ENCODE measurements at places on chromosomes 13 and 19.
A peak's percentile ranks its signal among the peaks of the same experiment; 100 is the strongest.

GRCh38 chr19:1624458-1624857 is 19.2 kb upstream of the UQCR11 start:
- DNase-seq: peak; percentile 42

GRCh38 chr13:111327730-111328573 is 7.5 kb downstream of the TEX29 start:
- DNase-seq: no peak

- no peak for DNase-seq
These were observed 10.1 kb downstream of the BCL3 start for GRCh38 chr19:44758596-44758995.

DNA sequence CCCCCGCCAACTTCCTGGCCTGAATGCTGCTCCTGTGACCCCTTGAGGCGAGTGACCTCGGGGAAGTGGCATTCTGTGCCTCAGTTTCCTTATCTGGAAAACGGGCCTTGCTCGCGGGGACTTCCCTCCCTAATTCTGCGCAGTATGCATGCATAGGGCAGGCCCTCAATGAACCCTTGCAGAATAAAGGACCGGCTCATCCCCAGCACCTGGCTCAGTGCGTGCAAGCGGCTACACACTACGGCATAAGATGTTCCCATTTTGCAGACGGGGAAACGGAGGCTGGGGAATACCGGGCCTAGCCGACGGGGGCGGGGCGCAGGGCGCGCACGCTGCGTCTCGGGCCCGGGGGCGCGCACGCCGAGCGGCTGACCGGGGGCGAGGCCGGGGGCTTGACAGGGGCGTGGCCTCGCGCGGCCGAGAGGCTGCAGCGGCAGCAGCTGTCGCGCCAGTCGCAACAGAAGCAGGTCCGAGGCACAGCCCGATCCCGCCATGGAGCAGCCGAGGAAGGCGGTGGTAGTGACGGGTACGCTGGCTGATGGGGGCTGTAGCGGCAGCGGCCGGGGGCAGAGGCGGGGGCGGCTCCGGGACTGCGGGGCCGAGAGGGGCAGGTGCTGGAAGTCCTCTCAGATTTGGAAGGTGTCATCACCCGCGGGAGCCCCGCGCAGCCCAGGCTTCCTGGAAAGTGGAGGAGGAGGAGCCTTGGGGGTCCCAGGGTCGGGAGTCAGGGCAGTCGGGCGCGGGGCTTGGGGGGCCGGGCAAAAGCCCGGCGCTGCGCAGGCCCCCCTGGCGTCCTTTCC is at the start of gene PGPEP1:
PGPEP1 (plus strand) TSS at position 409 of the 800 bp plus-strand sequence; CDS start at position 493, 84 bp downstream.
- peak; percentile 73 for DNase-seq

- DNase-seq: peak; percentile 27
These were observed 1.2 kb downstream of the KPNA3 start for GRCh38 chr13:49791315-49791710.

DNA sequence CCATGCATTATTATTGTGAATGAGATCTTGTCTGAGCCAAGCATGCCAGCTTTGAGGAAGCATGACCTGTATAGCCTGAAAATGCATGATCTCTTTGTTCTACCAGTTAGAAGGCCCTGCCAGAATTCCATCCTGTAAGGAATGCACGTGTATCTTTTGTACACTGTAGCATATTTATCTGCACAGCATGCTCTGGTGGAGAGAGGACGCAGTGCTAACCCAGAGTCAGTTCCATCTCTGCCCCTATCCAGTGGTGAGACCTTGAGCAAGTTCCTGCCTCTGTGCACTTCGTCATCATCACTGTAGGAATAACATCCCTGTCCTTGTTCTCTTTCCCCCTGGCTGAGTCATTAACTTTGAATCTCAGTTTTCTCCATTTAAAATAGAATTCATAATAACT is 233.8 kb downstream of the SLC7A1 start:
- DNase-seq: no peak

Data from myocyte (in vitro differentiated cells).